ENCODE measurements at places on chromosomes 1 and 21. TPM values are rescaled to one million over a fixed set of nuclear protein-coding genes. Genes with fewer than 3 reads are reported as not detected.

ZNF692 gene
- total RNA-seq: 35.8 TPM

DNA sequence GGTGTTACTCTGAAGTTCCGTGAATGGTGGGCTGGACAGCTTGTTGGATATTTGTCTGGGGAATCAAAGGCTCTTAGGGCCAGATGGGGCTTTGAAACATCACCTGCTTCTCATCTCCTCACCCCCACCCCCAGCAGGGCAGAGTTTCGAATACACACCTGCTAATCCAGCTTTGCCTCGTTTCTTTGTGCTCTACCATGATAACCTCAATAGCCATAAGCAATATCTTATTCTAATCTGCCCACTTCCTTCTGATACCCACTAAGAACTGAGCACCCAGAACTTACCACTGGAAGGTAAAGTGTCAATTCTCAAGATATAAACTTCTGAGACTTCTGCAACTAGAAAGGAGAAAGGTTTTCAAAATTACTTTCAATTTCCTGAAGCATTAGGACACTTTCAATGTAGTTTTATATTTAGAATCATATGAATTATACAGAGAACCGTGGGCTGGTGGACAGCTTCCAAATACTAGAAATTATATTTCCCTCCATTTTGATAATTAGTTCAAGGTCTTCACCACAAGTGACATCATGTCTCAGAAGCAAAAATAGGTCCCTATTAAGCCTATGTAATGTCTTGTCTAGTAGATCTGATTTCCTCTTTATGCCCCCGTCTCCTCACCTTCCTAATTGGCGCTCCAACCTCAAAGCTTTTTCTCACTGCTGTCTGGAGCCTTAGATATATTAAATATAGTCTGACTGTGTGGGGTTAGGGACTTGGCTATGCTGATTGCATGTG, 64.4 kb upstream of the NEK2 start:
- no peak overlapping the region for H3K27ac ChIP-seq
- no peaks in the 10 kb centered on the region for H3K36me3 ChIP-seq
- no peak overlapping the region for H3K4me3 ChIP-seq
- H3K4me1 ChIP-seq: peaks cover 15% of the 10 kb centered on the region
- DNase-seq: no peak

GRCh38 chr1:79688932-79689331, 682.4 kb upstream of the ADGRL4 start:
- H3K4me3 ChIP-seq: no peak overlapping the region
- no peak for DNase-seq
- H3K27me3 ChIP-seq: no peaks in the 10 kb centered on the region
- peaks cover 20% of the 10 kb centered on the region for H3K4me1 ChIP-seq

- no peaks in the 10 kb centered on the region for H3K36me3 ChIP-seq
- peaks cover 7% of the 10 kb centered on the region for H3K4me1 ChIP-seq
- DNase-seq: no peak
- no peak overlapping the region for H3K27ac ChIP-seq
- H3K4me3 ChIP-seq: no peak overlapping the region
Observed at GRCh38 chr1:30750731-30751291, 6.8 kb downstream of the LAPTM5 start.

DNA sequence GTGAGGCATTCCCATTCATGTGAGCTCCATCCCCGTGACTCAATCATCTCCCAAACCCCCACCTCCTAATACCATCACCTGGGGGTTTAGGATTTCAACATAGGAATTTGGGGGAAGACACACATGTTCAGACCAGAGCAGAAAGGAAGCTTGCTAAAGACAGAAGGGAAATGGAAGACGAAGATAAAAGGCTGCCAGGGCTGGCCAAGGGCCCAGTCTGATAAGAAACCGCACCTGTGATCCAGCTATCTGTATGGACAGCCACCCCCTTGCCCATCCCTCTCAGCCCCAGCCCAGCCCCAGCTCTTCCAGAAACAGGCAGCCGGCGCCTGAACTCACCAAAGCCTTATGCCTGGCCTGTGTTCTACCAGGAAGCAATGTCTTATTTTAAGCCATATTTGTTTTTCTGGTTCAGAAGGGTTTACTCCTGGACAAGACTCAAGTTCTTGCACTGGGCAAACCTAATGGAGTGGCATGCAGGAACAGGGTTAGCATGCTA, 198.4 kb upstream of the VAMP3 start:
- DNase-seq: peak; percentile 45
- no peak overlapping the region for H3K4me3 ChIP-seq
- H3K36me3 ChIP-seq: no peaks in the 10 kb centered on the region
- no peaks in the 10 kb centered on the region for H3K27me3 ChIP-seq
- peak overlapping the region; percentile 51 for H3K27ac ChIP-seq

DNA sequence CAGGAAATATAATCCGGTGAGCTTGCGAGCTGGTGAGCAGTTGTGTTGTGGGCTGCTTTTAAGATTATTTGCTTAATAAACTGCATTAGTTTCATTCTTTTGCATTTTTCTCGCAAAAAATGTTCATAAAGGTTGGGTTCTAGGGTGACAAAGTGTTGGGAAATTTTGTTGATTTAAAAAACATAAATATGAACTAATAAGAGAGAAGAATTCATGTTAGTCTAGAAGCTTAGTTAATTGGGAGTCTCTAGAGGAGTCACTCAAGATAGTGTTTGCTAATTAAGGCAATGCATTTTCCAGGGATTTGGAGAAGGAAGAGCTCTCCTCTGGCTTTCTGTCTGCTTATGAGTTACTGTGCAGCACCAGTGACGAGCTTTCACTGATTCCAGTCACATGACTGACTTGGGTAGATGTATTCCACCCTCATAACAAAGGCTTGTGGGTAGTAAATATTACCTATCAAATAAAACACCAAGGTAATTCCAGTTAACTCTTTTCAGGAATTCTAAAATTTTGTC, 417.0 kb downstream of the PTBP2 start:
- DNase-seq: peak; percentile 14
- H3K36me3 ChIP-seq: no peaks in the 10 kb centered on the region
- H3K4me3 ChIP-seq: no peak overlapping the region
- peaks cover 4% of the 10 kb centered on the region for H3K4me1 ChIP-seq
- H3K27me3 ChIP-seq: no peaks in the 10 kb centered on the region
- H3K27ac ChIP-seq: no peak overlapping the region

DNA sequence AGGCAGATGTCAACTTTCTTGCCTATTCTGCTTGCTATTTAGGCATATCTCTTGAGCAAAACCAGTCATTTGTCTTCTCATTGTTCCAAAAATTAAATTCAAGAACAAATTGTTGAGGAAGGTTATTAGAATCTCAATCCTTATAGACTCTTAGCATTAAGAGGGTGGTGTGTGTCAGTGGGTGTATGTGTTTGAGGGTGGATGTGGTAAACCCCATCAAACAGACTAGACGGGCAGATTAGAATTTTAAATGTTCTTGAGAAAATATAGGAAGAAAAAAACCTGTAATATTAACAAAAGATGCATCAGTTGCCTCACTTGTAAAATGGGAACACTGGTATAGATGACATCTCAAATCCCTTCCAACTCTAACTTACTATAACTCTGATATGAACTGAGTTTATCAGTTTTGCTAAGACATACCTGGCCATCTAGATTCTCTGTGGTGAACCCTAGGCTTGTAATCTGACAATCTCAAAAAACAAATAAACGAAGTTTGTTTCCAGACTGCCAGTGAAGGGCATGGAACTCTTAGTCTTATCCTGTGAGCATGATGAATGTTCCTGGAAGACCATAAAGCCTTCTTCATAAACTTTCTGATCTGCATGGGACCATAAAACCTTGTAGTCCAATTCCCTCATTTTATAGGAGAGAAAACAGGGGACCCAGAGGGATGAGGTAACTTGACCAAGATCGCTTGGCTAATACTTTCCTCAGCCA, 176.3 kb upstream of the SGIP1 start:
- H3K4me3 ChIP-seq: no peak overlapping the region
- no peaks in the 10 kb centered on the region for H3K4me1 ChIP-seq
- H3K27me3 ChIP-seq: no peaks in the 10 kb centered on the region
- no peak for DNase-seq
- no peak overlapping the region for H3K27ac ChIP-seq
- H3K36me3 ChIP-seq: no peaks in the 10 kb centered on the region

GRCh38 chr1:99122039-99122438, 117.4 kb upstream of the PLPPR5 start:
- DNase-seq: no peak
- H3K36me3 ChIP-seq: no peaks in the 10 kb centered on the region

- H3K36me3 ChIP-seq: no peaks in the 10 kb centered on the region
- H3K4me3 ChIP-seq: no peak overlapping the region
- no peak for DNase-seq
- no peaks in the 10 kb centered on the region for H3K27me3 ChIP-seq
Observed at GRCh38 chr1:92882819-92883218, 51.0 kb downstream of the RPL5 start.

All from body of pancreas (tissue), 4 donors.